ENCODE measurements at places on chromosomes 5 and 9. TPM values are rescaled to one million over a fixed set of nuclear protein-coding genes. Genes with fewer than 3 reads are reported as not detected.

DNA sequence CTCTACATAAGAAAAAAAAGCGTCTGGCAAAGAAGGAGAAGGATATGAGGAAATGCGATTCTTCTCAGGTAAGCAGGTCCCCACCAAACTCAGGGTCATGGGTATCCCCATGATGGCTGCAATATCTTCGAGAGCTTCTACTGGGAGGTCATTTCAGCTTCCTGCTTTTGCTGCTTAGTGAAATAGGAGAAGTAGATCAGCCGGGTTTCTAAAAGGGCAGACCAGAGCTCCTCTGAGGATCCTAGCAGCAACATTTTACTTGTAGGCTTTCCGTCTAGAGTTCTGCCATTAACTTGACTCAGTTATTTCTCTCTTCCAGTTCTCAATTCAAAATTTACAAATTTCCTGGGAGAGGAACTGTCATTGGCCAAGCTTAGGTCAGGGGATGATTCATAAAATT lies 134.7 kb downstream of the DPYSL3 start:
- DNase-seq: no peak

DNA sequence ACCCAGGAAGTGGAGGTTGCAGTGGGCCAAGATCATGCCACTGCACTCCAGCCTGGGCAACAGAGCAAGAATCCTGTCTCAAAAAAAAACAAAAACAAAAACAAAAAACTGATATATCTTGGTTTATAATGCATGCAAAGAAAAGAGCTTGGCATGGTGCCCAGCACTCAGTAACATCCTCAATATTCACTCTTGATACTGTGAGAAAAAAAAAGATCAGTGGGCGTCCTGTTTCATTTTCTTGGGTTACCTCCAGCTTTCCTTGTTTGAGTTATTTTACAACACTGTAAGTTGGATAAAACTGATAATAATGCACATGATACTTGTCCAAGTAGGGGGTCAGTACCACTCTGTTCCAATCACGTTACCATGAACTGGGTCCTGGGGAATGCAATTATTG lies 7.8 kb downstream of the PHYHD1 start:
- DNase-seq: no peak

DNA sequence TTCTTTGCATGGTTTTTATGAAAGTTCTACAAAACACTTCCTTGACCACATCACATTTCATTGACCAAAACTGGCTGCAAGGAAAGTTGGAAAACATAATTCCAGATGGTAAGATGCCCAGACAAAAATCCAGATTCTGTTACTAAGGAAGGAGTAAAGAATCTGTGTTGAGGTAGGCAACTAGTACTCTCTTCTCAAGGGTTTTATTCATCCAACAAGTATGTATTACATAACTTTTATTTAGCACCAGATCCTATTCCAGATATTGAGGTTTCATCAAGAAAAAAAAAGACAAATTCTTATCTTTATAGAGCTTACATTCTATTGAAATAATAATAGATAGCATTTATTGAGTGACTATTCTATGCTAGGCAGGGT lies 43.2 kb upstream of the UGCG start:
- no peak for DNase-seq

The RGS7BP gene
- total RNA-seq: not detected

GRCh38 chr5:1115123-1115815 lies 3.4 kb upstream of the SLC12A7 start:
- DNase-seq: no peak

The GFI1B gene
- total RNA-seq: not detected

- DNase-seq: no peak
These were observed 126.0 kb downstream of the MEF2C start for GRCh38 chr5:88756953-88757352.

- DNase-seq: no peak
These were observed 3.0 kb downstream of the CLPTM1L start for GRCh38 chr5:1341863-1342262.

DNA sequence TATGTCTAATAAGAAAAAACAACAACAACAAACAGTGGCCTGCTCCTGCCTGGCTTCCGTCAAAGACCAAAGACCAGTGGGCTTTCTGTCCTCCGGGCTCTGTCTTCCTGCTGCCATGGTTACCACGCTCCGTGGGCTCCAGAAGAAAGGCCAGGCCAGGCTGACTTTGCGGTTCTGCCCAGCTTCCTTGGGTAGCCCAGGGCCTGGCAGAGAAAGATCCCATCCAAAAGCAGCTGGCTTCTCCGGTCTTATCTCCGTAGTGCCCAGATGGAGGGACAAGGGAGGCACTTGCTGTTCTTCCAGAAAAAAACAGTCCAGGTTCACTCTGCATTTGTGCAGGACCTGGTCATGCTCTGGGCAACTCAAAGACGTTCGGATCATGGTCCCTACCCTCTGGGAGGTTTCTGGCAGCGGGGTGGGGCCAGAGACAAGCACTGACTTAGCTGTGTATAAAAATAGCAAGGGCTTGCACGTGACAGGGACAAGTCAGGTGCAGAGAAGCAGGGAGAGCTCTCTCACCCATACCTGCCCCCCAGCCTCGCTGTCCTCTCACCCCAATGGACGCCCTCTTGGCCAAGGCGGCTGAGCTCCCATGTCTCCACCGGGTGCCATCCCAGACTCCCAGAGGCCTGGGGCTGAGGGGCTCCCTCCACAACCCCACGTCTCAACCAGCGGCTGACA lies 212.2 kb downstream of the C9orf50 start:
- DNase-seq: no peak

The SWI5 gene
- total RNA-seq: 37.4 TPM

GRCh38 chr5:62082370-62082801 lies 223.6 kb upstream of the KIF2A start:
- no peak for DNase-seq

DNA sequence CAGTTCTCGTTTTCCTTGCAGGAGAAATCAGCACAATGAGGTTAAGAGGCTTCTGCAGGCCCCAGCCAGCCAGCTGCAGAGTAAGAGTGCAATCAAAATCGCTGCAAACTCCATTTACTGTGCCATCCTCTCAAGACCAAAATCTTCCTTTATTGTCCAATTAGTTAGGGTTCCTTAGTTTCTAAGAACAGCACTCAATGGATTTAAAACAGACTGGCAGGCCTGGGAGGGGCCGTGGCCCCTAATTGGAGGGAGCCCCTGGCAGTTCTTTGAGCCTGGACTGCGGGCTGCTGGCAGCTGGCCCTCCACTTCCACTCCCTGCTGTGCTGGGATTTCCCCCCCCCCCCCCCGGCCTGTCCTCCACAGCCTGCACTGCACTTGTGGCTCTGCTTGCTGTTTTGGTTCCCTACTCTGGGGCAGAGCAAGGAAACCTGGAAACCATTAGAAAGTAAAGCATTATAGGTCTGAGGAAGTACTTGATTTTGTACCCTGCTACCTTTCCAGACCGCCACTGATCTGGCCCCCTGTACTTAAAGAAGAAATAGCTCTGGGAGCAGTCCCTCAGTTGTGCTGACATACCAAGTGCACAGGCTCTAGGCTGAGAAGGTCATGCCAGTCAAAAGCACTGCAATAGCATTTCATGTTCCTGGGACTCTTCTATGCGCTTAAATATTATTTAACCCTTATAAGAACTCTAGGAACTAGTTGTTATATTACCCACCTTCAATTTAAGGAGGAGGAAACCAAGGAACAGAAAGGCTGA lies 129.0 kb downstream of the APBA1 start:
- no peak for DNase-seq

The AQP7 gene
- not detected for total RNA-seq

- no peak for DNase-seq
These were observed 12.6 kb downstream of the VLDLR start for GRCh38 chr9:2634153-2634552.

DNA sequence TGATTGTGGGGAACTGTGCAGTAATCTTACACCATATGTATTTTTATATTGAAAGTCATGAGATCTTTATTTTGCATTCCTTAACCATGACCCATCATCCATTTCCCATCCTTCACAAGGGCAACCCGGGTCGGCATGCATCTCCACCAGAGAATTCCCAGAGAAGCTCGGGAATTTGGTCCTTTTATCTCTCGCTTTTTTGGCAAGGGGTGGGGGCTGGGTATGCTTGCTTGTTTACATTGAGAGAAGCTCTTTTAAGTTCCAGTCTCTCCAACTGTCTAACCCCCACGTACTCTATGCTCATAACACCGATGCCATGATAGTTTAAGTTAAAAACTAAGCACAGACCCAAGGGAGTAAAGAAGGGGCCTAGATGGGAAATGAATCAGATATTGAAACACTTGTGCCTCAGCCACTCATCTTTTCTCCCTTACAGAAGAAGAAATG lies 109.9 kb upstream of the NFIB start:
- no peak for DNase-seq

- DNase-seq: no peak
These were observed 446.4 kb upstream of the CCNG1 start for GRCh38 chr5:162990856-162991497.

The GABRA1 gene
- total RNA-seq: not detected

- no peak for DNase-seq
These were observed 80.0 kb downstream of the OXCT1 start for GRCh38 chr5:41790038-41790776.

GRCh38 chr9:134802216-134802795 lies 78.3 kb upstream of the FCN2 start:
- DNase-seq: no peak

GRCh38 chr9:93680443-93681268 lies 104.3 kb downstream of the PHF2 start:
- DNase-seq: no peak

The FGF18 gene
- not detected for total RNA-seq

- no peak for DNase-seq
These were observed 419.4 kb downstream of the MTRR start for GRCh38 chr5:8288334-8288733.

- DNase-seq: no peak
These were observed 734.1 kb upstream of the WWC1 start for GRCh38 chr5:167557359-167557758.

The FRMD3 gene
- 1.4 TPM for total RNA-seq

The MRPL22 gene
- 52.2 TPM for total RNA-seq

DNA sequence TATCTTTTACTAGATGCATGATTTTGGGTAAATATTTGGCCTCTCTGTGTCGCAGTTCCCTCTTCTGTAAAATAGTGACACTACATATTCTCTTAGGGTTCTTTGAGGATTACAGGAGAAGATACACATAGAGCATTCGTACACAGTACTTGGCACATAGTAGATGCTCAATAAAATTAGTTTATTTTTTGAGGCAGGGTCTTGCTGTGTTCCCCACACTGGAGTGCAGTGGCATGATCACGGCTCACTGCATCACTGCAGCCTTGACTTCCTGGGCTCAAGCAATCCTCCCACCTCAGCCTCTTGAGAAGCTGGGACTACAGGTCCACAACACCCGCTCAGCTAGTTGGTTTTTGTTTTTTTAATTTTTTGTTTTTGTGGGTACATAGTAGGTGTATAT lies 1.6 kb downstream of the SCAI start:
- no peak for DNase-seq

DNA sequence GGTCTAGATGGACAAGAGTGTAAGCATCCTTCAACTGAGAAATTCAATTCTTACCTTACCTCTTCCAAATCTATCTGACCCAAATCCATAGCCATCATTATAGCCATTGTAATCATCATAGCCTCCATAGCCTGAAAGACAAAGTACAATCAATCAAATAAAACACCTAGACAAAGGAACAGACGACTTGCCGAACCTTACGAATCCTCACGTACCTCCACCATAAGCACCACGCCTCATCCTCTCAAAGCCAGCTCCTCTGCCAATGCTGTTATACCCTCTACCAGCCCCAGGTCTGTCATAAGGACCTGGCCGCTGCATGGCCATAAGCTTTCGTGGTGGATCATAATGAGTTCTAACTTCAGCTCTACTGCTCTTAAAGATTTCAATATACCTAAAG lies 5.5 kb downstream of the HNRNPH1 start:
- no peak for DNase-seq

- no peak for DNase-seq
These were observed 271.8 kb downstream of the NNT start for GRCh38 chr5:43874772-43875171.

DNA sequence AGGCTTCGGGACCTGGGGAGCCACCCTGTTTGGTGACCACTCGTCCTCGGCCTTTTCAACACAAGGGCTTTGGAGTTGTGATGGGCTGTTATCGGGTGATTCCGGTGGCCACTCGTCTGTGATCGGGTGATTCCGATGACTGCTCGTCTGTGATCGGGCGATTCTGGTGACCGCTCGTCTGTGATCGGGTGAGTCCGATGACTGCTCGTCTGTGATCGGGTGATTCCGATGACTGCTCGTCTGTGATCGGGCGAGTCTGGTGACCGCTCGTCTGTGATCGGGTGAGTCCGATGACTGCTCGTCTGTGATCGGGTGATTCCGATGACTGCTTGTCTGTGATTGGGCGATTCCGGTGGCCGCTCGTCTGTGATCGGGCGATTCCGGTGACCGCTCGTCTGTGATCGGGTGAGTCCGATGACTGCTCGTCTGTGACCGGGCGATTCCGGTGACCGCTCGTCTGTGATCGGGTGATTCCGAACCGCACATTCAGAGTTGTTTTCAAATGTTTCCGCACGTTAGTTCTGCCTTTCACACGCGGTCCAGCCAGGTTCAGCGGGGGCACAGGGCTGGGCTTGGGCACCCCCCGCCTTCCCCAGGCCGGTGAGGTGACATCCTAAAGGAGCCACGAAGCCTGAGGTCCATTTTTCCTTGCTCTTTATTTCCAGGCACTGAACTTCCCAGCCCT lies 30.3 kb downstream of the TPPP start:
- no peak for DNase-seq

The HTR1A gene
- total RNA-seq: not detected

The SAXO1 gene
- not detected for total RNA-seq

The PCDHB3 gene
- total RNA-seq: 0.22 TPM

DNA sequence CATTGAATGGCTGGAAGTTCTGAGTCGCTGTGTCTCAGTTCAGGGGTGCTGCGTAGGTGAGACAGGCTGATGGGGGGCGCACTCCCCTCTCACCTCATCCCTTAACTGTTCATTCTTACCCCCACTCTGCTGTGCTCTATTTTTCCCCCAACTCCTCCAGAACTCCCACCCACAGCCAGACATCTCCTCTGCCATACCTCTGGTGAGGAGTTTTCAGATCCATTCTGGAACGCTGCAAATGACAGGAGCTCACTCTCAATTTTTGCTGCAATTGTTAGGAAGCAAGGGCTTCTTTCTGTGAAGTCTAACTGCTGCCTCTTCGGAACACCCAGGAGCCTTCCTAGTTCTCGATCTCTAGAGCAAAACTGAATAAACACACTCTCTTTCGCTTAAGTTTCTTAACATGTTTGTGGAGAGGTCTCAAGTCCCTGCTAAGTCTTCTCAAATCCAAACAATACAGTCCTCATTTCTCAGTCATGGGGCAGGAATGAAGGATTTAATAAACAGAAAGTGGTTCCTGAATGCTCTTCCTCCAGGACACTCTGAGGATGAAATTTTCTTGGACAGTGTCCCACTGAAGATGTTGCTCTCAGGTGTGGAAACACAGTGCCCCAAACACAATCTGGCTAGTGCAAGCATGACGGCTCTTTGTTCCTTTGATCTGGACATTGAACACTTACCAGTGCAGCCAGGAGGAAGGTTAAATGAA lies 387.7 kb downstream of the KDM4C start:
- no peak for DNase-seq

GRCh38 chr5:1243487-1244130 lies 18.4 kb downstream of the SLC6A18 start:
- DNase-seq: no peak

- DNase-seq: no peak
These were observed 338.1 kb downstream of the PRELID2 start for GRCh38 chr5:145497052-145497451.

The KCNV2 gene
- total RNA-seq: not detected
